ENCODE measurements at places on chromosomes 7 and 10.

- no peak for DNase-seq
Measured at GRCh38 chr7:23022258-23022769, 8.4 kb upstream of the HYCC1 start.

GRCh38 chr7:1692515-1693418 lies 22.7 kb downstream of the ELFN1 start:
- DNase-seq: no peak

- no peak for DNase-seq
Measured at GRCh38 chr7:151897161-151897731, 20.3 kb upstream of the PRKAG2 start.

DNA sequence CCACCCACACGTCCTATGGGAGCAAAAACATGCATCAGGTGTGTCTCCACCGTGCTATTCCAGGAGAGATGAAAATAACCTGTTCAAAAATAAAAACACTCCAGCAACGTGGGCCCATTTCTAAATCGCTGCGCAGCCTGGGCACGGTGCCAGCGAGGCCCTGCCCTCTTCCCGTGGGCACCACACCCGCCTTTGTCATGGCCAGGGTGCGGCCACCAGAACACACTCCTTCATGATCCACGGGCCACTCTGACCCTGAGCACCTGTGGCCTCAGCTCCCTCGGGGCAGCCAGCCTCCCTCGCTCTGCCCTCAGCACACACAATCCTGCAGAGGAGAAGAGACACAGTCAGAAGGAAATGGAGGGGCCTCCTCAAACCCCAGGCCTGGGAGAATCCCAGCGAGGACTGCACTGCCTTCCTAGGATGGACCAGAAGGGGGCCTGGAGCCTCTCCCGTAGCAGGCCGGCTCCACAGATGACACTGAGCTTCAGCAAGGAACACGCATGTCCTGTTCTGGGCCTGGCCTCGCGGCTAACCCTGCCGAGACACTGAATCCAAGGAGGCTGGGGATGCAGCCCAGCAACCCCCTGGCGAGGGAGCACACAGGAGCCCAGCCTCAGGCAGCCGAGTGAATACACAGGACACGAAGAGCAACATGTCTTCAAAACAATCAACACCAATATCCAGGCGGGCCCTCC lies 169.0 kb downstream of the MAD1L1 start:
- no peak for DNase-seq

DNA sequence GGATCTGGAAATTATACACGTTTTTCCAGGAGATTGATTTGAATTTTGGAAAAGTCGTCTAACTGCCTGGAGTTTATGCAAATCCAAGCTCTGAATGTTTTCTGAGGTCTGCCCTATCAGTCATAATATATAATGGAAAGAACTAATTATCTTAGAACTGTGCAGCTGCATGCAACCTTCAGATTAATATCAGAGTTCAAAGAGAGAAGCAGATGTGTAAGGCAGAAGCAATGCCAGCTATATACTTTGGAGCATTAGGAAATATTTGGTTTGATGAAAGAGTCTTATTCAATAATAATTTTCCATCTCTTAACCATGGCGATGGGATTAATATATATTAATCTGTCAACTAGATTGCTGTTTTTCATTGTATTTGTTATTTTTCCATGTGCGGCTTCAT lies 500.9 kb downstream of the NEBL start:
- no peak for DNase-seq

DNA sequence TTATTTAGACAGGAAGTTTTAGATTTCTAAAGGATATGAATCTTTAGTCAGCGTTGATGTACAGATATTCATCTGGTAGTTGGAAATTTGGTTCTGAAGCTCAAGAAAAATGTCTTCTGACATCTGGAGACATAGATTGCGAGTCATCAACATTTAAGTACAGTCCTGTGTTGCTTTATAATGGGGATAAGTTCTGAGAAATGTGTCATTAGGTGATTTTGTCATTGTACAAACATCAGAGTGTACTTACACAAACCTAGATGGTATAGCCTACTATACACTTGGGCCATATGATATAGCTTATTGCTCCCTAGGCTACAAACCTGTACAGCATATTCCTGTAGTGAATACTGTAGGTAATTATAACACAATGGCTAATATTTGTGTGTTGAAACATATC lies 49.6 kb upstream of the UBN2 start:
- no peak for DNase-seq

GRCh38 chr10:60384708-60385398 lies 4.8 kb downstream of the ANK3 start:
- no peak for DNase-seq

- DNase-seq: no peak
Measured at GRCh38 chr7:97685952-97686351, 45.9 kb upstream of the TAC1 start.

GRCh38 chr7:99453105-99453504 lies 12.9 kb downstream of the ATP5MF start:
- DNase-seq: no peak

- DNase-seq: no peak
Measured at GRCh38 chr7:92837000-92837749, 802 bp upstream of the CDK6 start.

GRCh38 chr7:6435486-6436384 lies 12.0 kb downstream of the DAGLB start:
- peak; percentile 83 for DNase-seq

DNA sequence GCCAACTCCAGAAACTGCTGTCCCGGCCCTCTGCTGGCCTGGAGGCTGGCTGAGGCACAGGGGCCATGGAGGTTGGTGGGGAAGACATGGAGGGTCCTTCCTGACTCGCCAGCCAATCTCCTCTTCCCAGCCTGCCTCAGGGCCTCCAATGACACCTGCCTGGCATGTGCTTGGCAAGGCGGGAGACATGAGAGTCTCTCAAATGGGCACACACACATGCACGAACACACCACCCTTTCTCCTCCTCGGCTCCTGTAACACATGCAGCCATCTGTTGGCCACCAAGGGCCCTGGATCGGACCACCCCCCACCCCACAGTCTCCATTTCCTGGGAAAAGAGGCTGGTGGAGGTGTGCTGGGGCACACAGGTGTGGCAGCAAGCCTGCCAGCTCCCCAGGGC lies 56.4 kb downstream of the YKT6 start:
- DNase-seq: no peak

DNA sequence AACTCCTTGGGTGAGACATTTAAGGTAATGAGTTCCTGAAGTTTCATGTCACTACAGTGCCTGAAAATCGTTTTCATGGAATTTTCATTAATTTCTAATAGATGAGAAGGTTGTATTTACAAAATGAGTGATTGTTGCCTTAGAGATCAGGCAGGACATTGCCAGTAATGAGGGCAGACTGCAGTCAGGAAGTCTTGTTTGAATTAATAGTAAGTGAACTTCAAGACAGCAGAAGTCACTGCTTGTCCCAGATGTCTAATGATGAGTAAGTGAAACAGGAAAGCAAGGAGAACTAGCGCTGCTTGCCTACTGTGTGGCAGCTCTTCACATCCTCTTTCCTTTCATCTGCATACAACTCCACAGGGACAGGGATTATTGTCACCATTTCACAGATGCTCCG lies 237.4 kb downstream of the BAMBI start:
- DNase-seq: no peak

All from GM12891 (cell line).